Erythroblast (primary cell): ENCODE measurements at places on chromosomes 2 and 18.

DNA sequence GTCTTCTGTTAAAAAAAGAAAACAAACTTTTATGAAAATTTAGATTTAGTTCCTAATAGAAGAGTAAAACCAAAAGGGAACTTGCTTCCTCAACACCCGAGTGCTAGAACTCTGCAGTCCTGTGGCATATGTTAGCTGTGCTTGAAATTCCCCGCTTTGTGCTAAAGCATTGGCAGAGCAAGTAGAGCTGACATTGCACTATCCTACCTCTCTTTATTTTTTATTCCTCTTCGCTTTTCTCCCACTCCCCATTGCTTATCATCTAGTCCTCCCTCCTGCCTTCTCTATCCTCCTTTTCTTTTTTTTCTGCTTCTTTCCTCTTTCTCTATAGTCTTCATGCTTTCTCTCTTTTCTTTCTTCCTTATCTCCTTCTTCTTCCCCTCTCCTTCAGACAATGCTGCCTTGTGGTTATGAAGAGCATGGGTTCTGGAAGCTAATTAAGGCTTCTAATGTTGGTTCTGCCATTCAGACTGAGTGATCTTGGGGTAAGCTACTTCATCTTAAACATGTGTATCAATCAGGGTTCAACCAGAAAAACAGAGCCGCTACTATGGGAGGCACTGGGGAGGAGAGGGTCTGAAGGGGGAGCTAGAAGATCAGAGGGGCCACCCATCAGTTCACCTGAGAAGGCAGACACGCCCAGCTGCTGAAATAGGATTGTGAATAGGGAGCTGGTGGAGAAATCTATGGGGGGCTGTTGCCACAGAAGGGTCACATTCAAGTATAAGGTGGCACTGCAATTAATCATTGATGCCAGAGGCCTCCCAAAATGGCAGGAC, 31.4 kb upstream of the PELI1 start:
- DNase-seq, result no peak

DNA sequence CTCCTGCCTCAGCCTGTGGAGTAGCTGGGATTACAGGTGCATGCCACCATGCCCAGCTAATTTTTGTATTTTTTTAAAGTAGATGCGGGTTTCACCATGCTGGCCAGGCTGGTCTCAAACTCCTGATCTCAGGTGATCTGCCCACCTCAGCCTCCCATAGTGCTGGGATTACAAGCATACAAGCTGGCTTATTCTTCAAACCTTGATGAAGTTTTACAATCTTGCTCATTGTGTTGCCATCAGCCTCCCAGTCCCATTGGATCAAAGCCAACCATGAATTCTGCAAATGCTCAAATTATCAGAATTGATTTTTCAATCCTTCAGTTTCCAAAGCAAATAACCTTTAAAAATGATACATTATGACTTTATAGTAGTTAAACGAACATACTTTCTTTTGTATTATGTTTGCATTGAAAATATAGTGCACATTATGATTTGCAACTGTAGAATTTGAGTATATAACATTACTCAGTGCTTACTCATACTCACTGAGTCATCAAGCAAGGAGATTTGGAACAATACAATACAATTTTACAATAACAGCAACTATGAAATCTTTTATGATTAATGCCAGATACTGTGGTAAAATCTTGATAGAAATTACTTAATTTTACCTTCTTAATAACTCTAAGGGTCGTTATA, 1491.9 kb upstream of the CELF4 start:
- no peak for DNase-seq

GRCh38 chr18:58845928-58846724, 18.6 kb upstream of the ZNF532 start:
- no peak for DNase-seq

DNA sequence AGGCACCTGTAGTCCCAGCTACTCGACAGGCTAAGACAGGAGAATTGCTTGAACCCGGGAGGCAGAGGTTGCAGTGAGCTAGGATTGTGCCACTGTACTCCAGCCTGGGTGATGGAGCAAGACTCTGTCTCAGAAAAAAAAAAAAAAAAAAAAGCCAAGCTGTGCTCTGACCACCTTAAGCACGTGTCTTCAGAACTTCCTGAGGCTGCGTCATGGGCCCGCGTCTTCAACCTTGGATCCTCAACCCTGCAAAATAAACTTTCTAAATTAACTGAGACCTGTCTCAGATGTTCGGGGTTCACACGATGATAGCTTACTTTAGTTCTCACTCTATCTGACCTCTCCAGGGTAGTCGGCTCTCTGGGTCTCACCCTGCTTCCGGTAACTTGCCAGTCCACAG, 65.8 kb upstream of the CABLES1 start:
- DNase-seq, result no peak

- DNase-seq, result no peak
Observed at GRCh38 chr2:24762518-24762917, 30.7 kb downstream of the PTRHD1 start.
